ENCODE measurements at places on chromosomes 11 and 22.

- DNase-seq = no peak
Observed at GRCh38 chr11:94928117-94928990, 45.0 kb downstream of the CWC15 start.

- DNase-seq = no peak
Observed at GRCh38 chr11:11808992-11809615, 32.7 kb upstream of the USP47 start.

DNA sequence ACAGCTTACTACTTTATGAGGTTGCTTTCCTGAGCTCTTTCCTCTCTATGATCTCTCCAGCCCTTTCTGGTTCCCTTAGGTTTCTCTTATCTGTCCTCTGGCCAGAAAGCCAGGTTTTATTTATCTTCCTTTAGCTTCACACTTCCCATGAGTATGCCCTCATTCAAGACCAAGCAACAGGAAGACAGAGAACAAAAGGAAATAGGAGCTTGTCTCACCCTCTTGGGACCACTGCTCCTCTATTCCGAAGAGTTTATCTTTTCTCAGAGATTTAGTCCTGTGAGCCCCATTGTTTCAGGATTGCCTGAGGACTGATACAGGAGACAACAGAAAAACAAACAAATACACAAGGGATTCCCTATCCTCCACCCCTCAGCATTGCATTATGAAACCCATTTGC lies 62.4 kb upstream of the CCDC179 start:
- no peak for DNase-seq

- DNase-seq = no peak
Observed at GRCh38 chr22:38886333-38886732, 14.3 kb upstream of the CBX6 start.

- no peak for DNase-seq
Observed at GRCh38 chr22:37193629-37194191, 5.7 kb upstream of the C1QTNF6 start.

GRCh38 chr11:64316672-64317324 lies 561 bp downstream of the TRMT112 start:
- peak; percentile 57 for DNase-seq

- no peak for DNase-seq
Observed at GRCh38 chr11:3614742-3615171, 27.0 kb downstream of the ART5 start.

DNA sequence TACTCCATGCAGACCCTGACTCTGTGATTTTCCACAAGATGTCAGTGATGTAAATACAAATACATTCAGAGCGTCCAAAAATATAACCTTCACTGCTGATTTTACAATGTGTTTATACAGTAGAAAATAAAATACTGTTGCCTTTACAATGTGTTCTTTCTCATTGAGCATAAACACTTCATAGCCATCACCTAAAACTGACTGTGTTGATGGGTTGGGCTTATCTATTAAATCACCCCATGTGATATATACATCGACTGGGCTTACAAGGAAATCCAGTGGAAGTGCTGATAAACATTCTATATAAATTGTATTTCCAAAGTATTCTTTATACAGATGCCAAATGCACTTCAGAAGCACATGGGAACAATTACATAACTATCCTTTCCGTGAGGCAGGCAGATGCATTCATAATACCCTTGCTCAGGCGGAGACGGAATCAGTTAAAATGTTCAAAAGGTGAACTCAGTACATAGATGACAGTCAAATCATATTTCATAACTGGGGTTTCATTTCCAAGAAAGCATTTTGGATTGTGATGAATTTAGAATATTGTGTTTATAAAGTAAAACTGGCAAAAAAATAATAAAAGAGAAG lies 27.7 kb downstream of the DDI1 start:
- DNase-seq = no peak

GRCh38 chr11:68524213-68524612 lies 63.7 kb downstream of the PPP6R3 start:
- DNase-seq = no peak

DNA sequence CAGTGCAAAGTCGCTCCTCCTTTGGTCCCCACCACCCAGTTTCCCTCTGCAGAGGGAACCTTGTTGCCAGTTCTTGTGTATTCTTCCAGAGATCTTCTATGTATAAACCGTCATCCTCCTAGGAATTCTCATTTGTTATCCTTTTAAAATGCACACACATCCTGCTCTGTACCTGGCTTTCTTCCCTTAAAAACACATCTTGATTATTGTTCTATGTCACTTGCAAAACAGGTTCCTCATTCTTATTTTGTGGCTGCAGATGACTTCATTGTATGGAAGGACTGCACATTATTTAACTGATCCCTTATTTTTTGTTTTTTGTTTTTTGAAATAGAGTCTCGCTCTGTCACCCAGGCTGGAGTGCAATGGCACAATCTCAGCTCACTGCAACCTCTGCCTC lies 26.6 kb upstream of the SYT7 start:
- DNase-seq = no peak

DNA sequence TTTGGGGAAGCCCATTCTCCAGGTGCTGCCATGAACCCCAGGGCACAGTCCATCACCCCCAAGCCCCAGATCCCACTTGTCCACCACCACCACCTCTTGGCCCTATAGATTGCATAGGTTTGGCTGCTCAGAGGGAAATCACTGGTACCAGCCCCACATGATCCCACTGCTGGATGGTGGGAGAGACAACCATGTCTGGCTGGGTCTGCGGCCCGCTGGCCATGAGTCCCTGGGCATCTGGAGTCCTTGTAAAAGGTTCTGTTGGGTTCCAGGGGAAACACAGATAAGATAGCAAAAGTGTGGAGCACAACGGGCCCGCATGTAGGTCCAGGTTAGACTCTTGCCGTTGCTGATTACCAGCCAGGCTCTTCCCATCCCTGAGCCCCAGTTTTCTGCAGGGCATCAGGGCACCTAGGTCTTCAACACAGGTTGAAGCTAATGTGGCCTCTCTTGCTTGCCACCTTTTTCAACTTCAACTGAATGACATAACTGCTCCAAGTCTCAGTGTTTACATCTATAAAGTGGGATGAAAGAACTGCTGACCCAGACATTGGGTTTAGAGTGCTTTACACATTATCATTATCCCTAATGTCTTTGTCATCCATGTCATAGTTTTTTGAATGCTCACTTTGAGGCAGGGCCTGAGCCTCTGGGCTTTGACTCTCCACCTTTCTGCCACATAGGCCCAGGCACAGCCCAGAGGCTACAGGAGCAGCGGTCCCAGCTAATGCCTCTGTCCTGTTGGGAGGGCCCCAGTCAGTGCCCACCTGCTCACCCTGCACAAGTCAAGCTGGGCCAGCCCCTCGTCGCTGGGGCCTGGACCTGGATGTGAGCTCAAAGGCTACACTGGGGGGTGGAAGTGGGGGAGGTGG lies 1.0 kb upstream of the TANGO2 start:
- no peak for DNase-seq

GRCh38 chr11:64643256-64643881 lies 52.3 kb downstream of the SLC22A12 start:
- no peak for DNase-seq

DNA sequence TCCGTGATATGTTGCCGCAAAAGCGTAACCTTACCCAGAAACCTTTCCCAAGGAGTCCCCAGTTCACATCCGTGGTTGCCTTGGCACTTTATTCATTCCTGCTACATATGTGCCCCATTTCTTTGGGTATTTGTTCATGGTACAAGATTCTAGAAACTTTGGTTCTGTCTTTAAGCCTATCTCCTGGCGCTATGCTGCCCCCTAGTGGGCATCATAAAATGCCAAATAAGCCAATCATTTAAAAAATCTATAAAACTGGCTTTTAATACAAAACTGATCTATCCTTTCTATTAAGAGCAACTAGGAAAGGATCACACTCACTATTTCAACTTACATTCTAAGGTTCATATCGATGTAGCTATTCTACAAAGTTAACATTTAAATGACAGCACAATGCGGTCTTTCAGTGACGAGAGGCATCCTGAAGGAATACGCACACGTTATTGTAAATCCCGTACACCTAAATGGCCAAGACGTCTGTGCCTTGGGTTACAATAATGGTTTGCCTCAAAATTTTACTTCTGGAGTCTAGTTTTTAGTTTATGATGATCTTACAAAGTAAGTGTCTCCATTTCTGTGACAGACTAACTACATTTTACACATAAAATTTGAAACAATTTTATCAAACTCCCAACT lies 16.2 kb downstream of the PIWIL3 start:
- DNase-seq = no peak

GRCh38 chr22:49969751-49970527 lies 9.4 kb downstream of the PIM3 start:
- no peak for DNase-seq

- peak; percentile 70 for DNase-seq
Observed at GRCh38 chr11:69958308-69958707, 119.8 kb upstream of the ANO1 start.

DNA sequence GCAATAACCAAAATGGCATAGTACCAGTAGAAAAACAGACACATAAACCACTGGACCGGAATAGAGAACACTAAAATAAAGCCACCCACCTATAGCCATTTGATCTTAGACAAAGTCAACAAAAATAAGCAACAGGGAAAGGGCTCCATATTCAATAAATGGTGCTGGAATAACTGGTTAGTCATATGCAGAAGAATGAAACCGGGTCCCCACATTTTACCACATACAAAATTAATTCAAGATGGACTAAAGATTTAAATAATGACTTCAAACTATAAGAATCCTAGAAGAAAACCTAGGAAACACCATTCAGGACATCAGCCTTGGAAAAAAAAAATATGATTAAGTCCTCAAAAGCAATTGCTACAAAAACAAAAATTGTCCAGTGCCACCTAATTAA lies 30.1 kb upstream of the NOX4 start:
- no peak for DNase-seq

DNA sequence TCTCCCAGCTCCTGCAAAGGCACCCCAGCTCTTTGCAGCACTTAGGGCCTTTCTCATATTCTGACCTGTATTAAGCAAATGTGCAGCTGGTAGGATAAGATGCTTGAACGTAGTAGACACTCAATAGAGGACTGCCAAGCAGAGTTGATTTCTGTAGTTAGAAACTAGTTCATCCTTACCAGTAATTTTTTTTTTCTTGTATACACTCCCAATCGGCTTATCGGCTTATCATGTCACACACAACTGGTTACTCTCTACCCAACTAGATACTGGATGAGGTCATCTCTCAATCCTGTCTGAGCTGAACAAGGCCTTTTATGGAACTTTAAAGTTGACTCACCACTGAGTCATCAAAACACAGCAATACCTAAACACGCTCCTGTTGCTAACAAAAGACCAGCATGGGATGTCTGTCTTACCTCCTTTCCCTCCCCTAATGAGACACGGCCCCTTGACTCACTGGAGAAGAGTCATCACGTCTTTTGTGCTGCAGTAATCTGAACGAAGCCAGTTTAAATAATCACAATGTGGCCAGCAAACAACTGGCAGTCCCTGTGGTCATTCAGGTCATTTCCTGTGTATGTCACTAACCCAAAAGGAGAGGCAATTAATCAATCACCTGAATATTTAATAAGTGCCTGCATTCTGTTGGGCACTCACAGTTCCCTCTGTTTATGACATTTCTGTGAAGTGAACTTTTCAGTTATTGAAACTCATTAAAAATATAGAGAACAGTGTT lies 7.5 kb upstream of the WEE1 start:
- peak; percentile 100 for DNase-seq

- DNase-seq = no peak
Observed at GRCh38 chr11:113614097-113614496, 92.0 kb downstream of the TMPRSS5 start.

DNA sequence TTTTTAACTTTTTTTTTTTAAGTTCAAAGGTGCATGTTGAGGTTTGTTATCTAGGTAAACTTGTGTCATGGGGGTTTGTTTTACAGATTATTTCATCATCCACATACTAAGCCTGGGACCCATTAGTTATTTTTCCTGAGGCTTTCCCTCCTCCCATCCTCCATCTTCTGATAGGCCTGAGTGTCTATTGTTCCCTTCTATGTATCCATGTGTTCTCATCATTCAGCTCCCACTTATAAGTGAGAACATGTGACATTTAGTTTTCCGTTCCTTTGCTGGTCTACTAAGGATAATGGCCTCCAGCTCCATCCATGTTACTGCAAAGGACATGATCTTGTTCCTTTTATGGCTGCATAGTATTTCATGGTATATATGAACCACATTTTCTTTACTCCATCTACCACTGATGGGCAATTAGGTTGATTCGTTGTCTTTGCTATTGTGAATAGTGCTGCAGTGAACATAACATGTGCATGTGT lies 14.4 kb downstream of the DEUP1 start:
- no peak for DNase-seq

GRCh38 chr11:44766972-44767278 lies 40.2 kb downstream of the TSPAN18 start:
- DNase-seq = peak; percentile 30

GRCh38 chr11:15378941-15379340 lies 264.2 kb downstream of the INSC start:
- no peak for DNase-seq
